ENCODE measurements at places on chromosomes 2 and 18. TPM values are rescaled to one million over a fixed set of nuclear protein-coding genes. Genes with fewer than 3 reads are reported as not detected.

Gene GALNT14
- 3.2 TPM for total RNA-seq

- peak; percentile 62 for DNase-seq
These were observed 5.6 kb downstream of the SLC66A3 start for GRCh38 chr2:11160731-11161455.

- no peak for DNase-seq
These were observed 245.5 kb upstream of the HS6ST1 start for GRCh38 chr2:128564131-128564530.

Gene GALNT3
- 16.7 TPM for total RNA-seq

Gene CHRND
- total RNA-seq: not detected

GRCh38 chr2:200705305-200706041 lies 106.2 kb upstream of the BZW1 start:
- no peak for DNase-seq

Gene KCTD18
- total RNA-seq: 21.8 TPM

DNA sequence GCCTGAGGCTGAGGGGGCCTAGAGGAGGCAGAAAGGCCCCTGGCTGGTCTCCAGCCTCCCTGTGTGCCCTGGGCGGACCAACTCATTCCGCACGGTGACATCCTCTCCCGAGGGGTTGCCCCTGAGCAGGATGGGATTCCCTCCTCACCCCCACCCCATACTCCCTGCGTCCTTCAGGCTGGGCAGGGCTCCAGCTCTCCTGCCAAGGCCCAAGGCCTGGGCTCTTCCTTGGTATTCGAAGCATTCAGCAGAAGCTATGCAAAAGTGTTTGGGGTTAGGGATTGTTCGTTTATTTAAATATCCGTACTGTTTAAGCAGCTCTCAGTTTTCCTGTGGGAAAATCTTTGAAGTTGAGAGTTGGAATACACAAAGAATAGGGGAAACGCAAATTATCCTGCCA lies 113.1 kb upstream of the RAB12 start:
- no peak for DNase-seq

Gene SPR
- total RNA-seq: 19.9 TPM

Gene LRRFIP1
- 88.0 TPM for total RNA-seq

Gene CYRIA
- 1.3 TPM for total RNA-seq

GRCh38 chr2:223762853-223763252 lies 74.5 kb downstream of the AP1S3 start:
- no peak for DNase-seq

Measured in lower leg skin (tissue), 4 donors.